ENCODE measurements at places on chromosomes 2 and 18. TPM values are rescaled to one million over a fixed set of nuclear protein-coding genes. Genes with fewer than 3 reads are reported as not detected.

DNA sequence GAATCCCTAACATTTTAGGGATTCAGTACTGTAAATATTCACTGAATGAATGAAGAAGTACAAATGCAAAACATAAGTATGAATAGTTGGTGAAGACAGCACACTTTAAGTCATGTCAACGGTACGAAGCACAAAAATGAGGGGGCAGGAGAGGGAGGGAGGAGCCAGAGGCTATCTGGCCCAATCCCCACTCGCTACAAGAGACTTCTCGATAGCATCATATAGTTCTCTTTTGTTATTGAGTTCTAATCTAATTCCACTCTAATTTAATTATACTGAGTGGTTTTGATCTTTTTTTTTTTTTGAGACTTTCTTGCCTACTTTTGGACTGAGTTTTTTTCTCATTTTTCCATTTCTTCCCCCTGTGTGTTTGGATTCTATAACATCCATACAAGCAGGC is 152.2 kb upstream of the REV1 start:
- no peaks in the 10 kb centered on the region for H3K36me3 ChIP-seq
- no peak overlapping the region for H3K27ac ChIP-seq
- no peaks in the 10 kb centered on the region for H3K27me3 ChIP-seq
- H3K4me3 ChIP-seq: no peak overlapping the region
- DNase-seq: no peak

DNA sequence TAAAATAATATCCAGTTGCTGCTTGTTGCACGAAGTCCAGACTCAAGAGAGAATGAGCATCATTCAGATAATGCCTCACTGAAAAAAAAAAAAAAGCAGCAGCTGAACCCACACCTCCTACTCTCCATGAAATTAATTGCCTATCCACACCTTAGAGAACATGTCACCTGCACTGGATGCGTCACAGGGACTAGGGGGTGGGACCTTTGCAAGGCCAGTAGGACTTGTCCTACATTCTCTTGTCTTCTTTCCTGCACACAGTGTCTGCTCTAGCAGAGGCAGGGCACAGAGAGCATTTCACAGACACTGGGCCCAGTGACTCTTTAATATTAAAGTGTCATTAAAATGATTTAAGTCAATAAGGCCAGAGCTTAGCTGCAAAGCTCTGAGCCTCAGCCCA is at the start of gene ABCA12:
Gene ABCA12 (minus strand): TSS at position 148 of the 400 bp plus-strand sequence. CDS start 418 bp downstream, outside the sequence.
- H3K36me3 ChIP-seq: no peaks in the 10 kb centered on the region
- no peak for DNase-seq
- no peaks in the 10 kb centered on the region for H3K4me1 ChIP-seq

GRCh38 chr2:96924775-96925747 is 55.2 kb upstream of the SEMA4C start:
- peak; percentile 35 for DNase-seq
- H3K4me3 ChIP-seq: peak overlapping the region; percentile 12

GRCh38 chr2:175011505-175011904 is 6.3 kb upstream of the CHN1 start:
- no peak overlapping the region for H3K4me3 ChIP-seq
- H3K4me1 ChIP-seq: no peaks in the 10 kb centered on the region
- peaks cover 24% of the 10 kb centered on the region for H3K27me3 ChIP-seq
- no peak overlapping the region for H3K27ac ChIP-seq

DNA sequence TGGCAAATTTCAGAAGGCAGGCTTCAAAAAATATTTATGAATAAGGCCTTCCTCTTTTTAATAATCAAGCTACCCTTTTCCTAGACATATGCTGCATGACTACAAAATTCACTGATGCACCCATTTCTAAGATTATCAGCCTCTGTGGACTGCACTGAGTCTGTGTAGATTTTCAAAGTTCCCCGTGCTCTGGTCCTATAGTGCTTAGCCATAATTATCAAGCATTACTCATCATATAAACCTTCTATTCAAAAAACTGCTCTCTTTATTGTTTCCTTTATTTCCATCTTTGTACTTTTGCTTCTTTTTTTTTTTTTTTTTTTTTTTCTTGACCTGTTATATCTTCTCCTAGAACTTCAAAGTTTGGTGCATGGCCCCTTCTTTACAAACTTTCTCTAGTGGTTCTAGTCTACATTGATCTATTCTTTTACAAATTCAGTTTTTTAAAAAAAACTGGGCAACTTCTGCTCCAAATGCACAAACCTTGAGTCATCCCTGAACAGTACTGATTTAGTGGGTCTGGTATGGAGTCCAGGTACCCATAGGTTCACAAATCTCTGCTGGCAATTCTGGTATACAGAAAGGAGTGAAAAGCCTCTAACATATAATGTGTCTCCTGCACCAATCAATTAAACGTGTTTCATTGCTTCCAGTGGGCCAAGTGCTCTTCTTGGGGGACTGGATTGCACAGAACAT is 481.9 kb downstream of the NUP35 start:
- H3K36me3 ChIP-seq: no peaks in the 10 kb centered on the region
- no peaks in the 10 kb centered on the region for H3K4me1 ChIP-seq
- no peak overlapping the region for H3K27ac ChIP-seq
- DNase-seq: no peak
- no peaks in the 10 kb centered on the region for H3K27me3 ChIP-seq

DNA sequence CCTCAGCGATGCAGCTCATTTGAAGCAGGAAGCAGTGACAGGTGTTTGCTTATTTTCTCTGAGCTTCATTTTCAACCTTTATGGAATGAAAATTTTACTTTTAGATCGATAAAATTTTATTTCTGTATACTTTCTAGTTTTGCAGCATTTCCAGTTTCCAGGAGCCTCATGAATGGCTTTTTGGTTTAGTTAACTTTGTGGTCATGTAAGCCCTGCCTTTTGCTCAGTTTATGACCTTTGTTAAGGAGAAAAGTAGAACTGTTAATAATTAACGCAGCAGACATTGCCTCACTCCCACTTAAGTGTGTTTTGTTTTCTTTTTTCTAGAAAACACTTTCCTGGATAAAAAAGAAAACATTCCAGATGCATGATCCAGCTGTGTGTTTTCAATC is 4.4 kb upstream of the FARP2 start:
- peaks cover 61% of the 10 kb centered on the region for H3K36me3 ChIP-seq
- H3K4me1 ChIP-seq: peaks cover 14% of the 10 kb centered on the region
- no peak for DNase-seq
- H3K27me3 ChIP-seq: no peaks in the 10 kb centered on the region
- no peak overlapping the region for H3K4me3 ChIP-seq

Gene DCDC2C
- total RNA-seq: not detected

DNA sequence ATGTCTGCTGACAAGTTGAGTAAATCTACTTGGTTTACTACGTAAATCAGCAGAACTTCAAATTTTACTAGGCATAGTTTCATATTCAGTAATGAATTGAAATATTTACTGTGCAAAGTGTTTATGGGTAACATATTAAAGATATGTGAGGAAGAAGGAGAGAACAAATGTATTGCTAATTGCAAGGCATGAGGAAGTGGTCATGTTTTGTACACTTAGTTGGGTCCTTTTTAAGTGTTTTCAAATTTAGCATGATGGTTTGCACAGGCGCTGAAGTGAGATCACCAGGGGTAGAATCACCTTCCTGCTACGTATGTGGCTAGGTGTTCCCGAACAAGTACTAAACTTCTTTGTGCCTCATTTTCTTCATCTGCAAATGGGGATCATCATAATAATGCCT is 1534.4 kb downstream of the LRP1B start:
- H3K4me3 ChIP-seq: no peak overlapping the region
- no peaks in the 10 kb centered on the region for H3K36me3 ChIP-seq
- H3K27me3 ChIP-seq: no peaks in the 10 kb centered on the region
- no peaks in the 10 kb centered on the region for H3K4me1 ChIP-seq

DNA sequence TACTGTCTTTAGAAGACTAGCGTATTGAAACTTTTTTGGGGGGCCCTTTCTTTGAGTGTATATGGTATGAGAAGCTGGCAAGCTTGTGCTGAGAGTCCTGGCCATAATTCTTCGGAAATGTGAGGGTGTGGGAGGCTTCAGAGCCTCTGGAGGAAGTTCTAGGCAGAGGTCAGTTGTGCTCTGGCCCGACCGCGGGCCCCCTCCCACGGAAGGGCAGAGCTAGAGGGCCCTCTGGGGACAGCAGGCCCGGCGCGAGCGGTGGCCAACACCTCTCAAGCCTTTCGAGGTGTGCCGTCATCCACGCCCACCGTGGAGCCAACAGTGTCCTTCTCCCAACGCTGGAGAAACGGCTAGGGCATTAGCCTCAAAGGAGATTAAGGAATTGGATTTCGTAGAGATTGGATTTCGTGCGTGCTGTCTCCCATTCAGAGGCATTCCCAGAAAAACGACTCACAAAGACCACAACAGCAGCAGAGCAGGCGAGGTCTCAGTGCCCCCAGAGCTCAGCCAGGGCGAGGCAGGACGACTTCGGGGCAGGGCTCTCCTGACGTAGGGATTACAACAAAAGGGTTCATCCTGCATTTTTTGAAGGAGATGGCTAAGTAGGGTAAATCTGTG is 2.2 kb upstream of the MTCL1 start:
- peaks cover 58% of the 10 kb centered on the region for H3K27me3 ChIP-seq
- DNase-seq: no peak
- H3K4me1 ChIP-seq: peaks cover 20% of the 10 kb centered on the region
- H3K4me3 ChIP-seq: no peak overlapping the region
- H3K36me3 ChIP-seq: peaks cover 3% of the 10 kb centered on the region

GRCh38 chr2:6963727-6964126 is 46.5 kb downstream of the RNF144A start:
- peaks cover 9% of the 10 kb centered on the region for H3K36me3 ChIP-seq
- H3K27me3 ChIP-seq: no peaks in the 10 kb centered on the region
- DNase-seq: no peak
- no peaks in the 10 kb centered on the region for H3K4me1 ChIP-seq
- H3K4me3 ChIP-seq: no peak overlapping the region

DNA sequence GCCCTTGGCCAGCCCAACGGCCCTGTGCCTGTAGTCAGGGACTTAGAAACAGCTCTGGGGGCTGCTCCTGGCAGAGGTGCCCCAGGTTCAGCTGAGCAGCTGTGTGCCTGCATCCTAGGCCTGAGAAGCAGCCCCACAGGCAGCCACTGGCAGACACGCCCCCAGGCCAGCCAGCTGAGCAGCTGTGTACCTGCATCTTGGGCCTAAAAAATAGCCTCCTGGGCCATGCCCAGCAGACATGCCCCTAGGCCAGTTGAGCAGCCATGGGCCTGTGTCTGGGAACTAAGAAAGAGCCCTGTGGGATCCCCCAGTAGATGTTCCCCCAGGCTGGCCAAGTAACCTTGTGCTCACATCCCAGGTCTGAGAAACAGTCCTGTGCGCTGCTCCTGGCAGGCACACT is 64.0 kb downstream of the TBR1 start:
- DNase-seq: no peak
- H3K27me3 ChIP-seq: peaks cover 9% of the 10 kb centered on the region
- no peak overlapping the region for H3K4me3 ChIP-seq
- H3K36me3 ChIP-seq: peaks cover 3% of the 10 kb centered on the region
- no peak overlapping the region for H3K27ac ChIP-seq
- no peaks in the 10 kb centered on the region for H3K4me1 ChIP-seq

- H3K36me3 ChIP-seq: no peaks in the 10 kb centered on the region
- H3K27me3 ChIP-seq: no peaks in the 10 kb centered on the region
- no peak overlapping the region for H3K4me3 ChIP-seq
- no peak for DNase-seq
Measured at GRCh38 chr18:56235071-56235470, 403.3 kb downstream of the TXNL1 start.

DNA sequence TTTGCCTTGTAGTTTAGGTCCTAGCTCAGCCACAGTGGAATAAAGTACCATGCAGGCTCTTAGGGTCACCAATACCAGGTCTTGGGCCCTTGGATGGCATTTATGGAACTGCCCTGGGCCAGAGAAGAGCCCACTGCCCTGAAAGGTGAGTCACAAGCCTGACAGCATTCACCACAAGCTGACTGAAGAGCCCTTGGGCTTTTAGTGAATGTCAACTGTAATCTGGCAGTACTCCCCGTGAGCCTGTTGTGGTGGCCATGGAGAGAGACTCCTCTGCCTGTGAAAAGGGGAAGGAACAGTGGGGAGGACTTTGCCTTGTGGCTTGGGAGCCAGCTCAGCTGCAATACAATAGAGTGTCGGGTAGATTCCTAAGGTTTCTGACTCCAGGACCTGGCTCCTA is 1389.7 kb downstream of the DSC3 start:
- no peak overlapping the region for H3K27ac ChIP-seq
- H3K4me1 ChIP-seq: no peaks in the 10 kb centered on the region
- no peaks in the 10 kb centered on the region for H3K36me3 ChIP-seq
- DNase-seq: no peak

Gene TMEM127
- 42.4 TPM for total RNA-seq

GRCh38 chr2:134254824-134255223 is 952 bp downstream of the MGAT5 start:
- H3K4me1 ChIP-seq: peaks cover 76% of the 10 kb centered on the region
- no peak for DNase-seq
- H3K36me3 ChIP-seq: peaks cover 17% of the 10 kb centered on the region
- peaks cover 33% of the 10 kb centered on the region for H3K27me3 ChIP-seq
- no peak overlapping the region for H3K4me3 ChIP-seq

Gene APCDD1
- total RNA-seq: not detected

DNA sequence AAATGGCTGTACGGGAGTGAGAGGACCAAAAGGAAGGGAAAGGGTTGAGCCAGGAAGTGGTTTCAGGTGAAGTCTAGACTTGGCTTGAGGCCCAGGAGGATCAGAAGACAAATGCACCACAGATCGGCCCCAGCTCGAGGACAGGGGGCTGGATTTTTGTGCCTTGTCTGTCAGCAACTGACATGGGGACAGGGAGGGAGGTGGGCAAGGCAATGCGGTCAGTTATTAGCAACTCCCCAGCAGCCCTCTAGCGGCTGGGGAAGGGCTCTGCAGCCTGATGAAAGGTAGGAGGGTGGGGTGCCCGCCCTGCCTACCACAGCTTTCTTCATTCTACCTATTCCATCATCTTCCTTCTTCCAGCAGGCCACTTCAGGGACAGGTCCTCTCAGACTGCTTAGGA is 50.0 kb downstream of the CPO start:
- no peak overlapping the region for H3K4me3 ChIP-seq
- H3K36me3 ChIP-seq: no peaks in the 10 kb centered on the region
- H3K27ac ChIP-seq: no peak overlapping the region
- no peaks in the 10 kb centered on the region for H3K27me3 ChIP-seq
- H3K4me1 ChIP-seq: peaks cover 20% of the 10 kb centered on the region

DNA sequence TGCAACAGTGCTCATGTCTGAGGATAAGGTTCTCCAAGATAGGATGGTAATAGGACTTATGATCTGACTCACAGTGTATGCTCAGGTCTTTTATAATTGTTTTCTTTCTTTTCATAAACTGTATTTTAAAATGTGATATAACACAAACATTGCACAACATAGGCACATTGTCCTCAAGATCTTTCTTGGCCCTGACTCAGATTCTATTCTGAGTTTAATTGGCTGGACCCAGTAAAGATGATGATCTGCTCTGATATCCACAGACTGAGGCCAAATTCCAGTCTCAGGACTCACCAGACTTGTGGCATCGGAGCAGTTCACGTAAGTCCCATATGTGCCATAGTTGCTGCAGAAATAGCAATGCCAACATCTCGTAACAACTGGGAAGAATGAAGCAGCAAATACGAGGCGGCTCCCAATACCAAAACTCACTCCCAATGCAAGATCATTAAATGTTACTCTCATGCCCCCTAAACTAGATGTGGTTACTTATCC is 448.9 kb upstream of the SLC14A2 start:
- H3K27me3 ChIP-seq: peaks cover 18% of the 10 kb centered on the region
- H3K27ac ChIP-seq: no peak overlapping the region
- H3K4me3 ChIP-seq: no peak overlapping the region
- no peak for DNase-seq
- no peaks in the 10 kb centered on the region for H3K4me1 ChIP-seq
- H3K36me3 ChIP-seq: no peaks in the 10 kb centered on the region

Data from activated CD4-positive, alpha-beta memory T cell treated with anti-CD3 and anti-CD28 coated beads, Interleukin-2, amount 10 ng/mL, durations not matched to agents 7 days and 5 days (primary cell).